ENCODE measurements at places on chromosomes 1 and 21.
A peak's percentile ranks its signal among the peaks of the same experiment; 100 is the strongest.

GRCh38 chr1:97209381-97209957 lies 487.9 kb downstream of the PTBP2 start:
- DNase-seq = no peak

DNA sequence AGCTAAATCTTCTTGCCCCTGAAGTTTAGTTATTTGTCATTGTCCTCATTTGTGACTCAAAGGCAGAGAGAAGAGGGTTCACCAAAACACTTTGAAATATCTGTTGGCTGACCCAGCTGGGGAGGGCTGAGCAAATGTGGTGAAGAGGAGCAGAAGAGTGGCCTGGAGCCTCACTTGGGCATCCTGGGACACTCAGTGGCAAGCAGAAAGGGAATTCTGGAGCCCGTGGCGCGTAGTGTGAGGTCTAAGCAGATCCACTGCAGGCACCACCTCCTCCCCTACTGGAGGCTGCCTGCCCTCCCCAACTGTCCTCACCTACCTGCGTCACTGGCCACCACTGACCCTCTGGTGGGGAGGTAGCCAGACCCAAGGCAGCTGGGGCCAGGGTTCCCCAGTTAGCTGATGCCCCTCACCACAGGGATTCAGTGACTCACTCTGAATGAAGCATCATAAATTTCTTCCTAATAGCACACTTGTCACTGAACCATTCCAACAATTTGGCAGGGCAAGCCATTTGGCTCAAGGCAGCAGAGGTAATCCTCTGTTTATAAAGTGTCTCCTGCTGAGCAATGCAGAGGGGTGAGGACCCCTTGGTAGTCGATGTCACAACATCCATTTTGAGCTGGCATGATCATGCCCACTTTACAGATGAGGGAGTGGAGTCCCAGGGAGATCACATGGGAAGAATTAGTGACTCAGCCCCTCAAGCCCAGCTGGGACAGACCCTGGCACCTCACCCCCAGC lies 80.3 kb downstream of the NENF start:
- DNase-seq = no peak

DNA sequence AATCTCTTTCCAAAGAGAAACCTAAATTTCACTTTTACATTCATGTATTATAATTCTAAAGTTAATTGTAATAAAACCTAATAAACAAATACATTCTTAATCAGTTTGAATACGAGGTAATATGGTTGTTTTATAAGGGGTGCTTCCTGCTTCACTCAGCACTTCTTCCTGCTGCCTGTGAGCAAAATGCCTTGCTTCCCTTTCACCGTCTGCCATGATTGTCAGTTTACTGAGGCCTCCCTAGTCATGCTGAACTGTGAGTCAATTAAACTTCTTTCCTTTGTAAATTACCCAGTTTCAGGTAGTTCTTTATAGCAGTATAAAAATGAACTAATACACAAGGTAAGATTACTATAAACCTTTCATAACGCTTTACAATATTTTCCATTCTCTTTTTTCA lies 491.1 kb upstream of the LRRC7 start:
- DNase-seq = no peak

- DNase-seq = no peak
Measured at GRCh38 chr1:230141021-230141648, 74.1 kb downstream of the GALNT2 start.

GRCh38 chr1:9593492-9594465 lies 5.1 kb downstream of the TMEM201 start:
- peak; percentile 22 for DNase-seq

DNA sequence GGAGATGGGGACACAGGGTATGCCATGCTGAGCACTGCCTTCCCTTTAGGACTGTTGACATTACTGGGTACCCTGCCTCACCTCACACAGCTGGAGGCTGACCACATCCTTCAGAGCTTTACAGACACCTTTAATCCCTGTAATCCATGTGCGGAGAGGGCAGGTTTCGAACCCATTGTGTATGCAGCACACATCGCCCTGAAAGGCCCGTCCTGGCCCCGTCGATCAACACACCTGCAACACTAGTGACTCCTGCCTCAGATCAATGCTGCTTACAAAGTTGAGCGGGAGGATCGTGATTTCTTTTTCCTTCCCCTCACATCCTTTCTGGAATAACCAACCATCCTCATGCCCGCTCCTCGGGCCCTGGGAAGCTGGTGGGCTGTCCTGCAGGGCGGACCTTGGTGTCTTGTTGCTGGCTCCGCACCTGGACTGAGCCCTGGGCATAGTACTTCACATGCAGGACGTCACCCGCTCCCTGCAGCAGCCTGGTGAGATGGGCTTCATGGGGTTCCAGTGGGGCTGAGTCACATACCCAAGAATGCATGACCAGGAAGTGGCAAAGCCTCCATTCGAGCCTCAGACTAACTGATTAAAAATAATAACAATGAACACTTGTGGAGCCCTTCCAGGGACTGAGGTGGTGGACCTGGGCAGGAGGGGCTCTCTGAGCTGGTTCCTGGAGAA lies 403.6 kb downstream of the PTPRU start:
- DNase-seq = no peak

DNA sequence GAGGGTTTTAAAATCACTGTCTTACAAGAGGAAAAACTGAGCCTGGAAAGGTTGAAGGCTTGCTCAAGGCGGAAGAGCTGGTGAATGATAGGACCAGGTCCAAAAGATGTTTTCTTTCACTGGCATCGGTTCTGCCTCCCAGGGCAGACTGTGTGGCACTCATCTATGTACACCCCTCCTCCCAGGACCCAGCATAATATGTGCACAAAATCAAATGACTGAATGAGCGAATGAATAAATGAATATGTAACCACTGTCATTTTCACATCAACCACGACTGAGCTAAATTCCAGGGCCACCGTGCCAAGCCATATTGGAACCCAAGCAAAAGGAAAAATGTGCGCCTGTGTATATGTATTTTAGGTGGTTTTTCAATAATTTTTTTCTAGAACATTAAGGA lies 99.3 kb upstream of the ZBTB40 start:
- DNase-seq = no peak

GRCh38 chr1:183328371-183328770 lies 89.8 kb downstream of the NMNAT2 start:
- no peak for DNase-seq

- no peak for DNase-seq
Measured at GRCh38 chr1:213864091-213864490, 123.7 kb upstream of the PROX1 start.

- DNase-seq = no peak
Measured at GRCh38 chr21:18340387-18340942, 63.1 kb downstream of the TMPRSS15 start.

- DNase-seq = no peak
Measured at GRCh38 chr1:104056786-104057185, 307.1 kb downstream of the AMY1C start.

GRCh38 chr1:240173836-240174235 lies 82.2 kb downstream of the FMN2 start:
- DNase-seq = no peak

- DNase-seq = no peak
Measured at GRCh38 chr1:45775794-45776193, 25.3 kb upstream of the IPP start.

DNA sequence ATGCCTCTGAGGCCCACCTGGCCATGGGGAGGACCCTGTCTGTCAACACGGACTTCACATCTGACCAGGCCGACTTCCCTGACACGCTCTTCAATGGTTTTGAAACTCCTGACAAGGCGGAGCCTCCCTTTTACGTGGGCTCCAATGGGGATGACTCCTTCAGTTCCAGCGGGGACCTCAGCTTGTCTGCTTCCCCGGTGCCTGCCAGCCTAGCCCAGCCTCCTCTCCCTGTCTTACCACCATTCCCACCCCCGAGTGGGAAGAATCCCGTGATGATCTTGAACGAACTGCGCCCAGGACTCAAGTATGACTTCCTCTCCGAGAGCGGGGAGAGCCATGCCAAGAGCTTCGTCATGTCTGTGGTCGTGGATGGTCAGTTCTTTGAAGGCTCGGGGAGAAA lies 101.8 kb downstream of the ADARB1 start:
- no peak for DNase-seq

DNA sequence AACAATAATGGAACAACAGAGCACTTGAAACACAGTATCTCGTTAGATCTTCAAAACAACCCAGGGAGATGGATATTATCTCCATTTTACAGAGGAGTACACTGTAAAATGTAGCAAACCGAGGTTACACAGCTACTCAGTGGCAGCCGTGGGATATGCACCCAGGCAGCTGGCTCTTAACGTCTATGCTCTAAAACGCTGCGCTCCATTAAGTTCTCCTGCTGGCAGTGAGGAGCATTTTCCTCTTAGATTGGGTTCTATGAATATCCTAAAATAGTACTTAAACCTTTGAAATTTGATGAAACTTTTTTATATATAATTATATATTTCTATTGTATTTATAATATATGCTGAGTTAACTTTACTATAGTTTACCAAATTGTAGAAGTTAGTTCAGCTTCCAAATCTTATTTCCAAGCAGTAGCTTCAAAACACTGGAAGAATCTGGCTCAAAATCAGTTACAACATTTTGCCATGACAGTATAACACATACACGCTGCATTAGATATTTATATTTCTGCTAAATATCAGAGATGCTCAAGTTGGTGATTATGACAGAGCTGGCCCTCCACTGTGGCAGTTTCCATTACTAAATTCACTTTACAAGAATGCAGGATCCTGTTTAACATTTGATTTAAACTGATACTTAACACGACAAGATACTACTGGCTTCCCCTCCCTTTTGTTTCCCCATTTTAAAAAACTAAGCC lies 49.5 kb downstream of the TGFBR3 start:
- DNase-seq = no peak

DNA sequence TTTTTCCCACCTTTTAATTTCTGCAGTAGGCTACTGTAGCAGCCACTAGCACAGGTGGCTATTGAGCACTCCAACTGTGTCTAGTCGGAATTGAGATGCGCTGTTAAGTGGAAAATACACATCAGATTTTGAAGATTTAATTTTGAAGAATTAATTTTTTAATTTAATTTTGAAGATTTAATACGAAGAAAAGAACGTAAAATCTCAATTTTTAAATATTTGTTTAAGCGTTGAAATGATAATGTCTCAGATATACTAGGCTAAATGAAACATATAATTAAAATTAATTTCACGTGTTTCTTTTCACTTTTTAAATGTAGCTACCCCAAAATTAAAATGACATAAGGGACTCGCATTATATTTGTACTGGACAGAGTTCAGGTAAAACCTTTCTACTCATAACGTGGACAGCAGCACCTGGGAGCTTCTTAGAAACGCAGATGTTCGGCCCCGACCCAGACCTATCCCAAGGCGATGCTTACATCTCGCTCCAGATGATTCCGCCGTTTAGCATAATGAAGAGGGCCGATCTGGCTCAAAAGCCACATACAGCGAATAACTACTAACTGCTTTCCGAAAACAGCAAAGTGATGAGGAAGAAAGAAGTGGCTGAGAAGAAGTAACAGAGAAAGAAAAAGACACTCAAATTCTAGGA lies 717 bp downstream of the CRYZL1 start:
- DNase-seq = no peak

GRCh38 chr1:78619803-78620579 lies at the start of gene IFI44L:
Gene IFI44L (plus strand): TSS chr1:78620448. CDS start chr1:78627916, 7,468 bp downstream.
- DNase-seq = peak; percentile 42

GRCh38 chr1:94852788-94853187 lies 32.6 kb downstream of the SLC44A3 start:
- DNase-seq = no peak

GRCh38 chr21:29481641-29482040 lies 182.9 kb downstream of the BACH1 start:
- no peak for DNase-seq

DNA sequence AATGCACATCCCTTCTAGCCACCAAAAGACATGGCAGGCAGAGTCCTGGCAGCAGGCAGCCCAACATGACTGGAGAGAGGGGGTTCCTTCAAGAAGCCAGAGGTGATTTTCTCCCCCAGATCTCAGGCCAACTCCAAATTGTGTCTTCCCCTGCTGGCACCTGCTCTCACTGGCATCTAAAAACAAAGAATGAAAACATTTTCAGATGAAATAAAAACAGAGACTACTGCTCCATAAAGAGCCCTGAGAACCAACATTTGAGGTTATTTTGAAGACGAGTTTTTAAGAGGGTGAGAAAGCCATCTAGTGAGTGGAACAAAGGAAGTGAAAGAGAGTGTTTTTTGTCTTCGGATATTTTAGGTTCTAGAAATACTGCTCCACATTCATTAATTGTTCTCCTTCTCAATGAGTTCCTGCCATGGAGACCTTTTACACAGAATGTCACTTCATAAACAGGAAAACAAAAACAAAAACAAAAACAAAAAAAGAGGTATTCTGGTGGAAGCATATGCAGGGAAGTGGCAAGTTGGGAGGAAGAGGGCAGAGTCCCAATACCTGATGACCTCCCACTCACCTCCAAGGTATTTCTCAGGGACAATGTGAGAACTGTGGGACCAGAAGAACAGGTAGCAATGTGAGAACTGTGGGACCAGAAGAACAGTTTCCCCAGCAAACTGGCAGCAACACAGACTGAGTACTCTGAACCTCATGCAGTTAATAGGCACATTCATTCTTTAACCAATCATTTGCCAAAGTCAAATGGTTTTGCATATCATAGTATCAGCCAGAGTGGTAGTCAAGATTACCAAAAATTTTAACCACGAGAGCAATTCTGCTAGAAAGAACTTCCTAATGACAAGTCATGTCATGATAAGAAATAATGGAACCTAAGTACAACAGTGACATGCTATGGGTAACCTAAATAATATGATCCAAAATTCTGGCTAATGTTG lies 50.0 kb downstream of the KIAA0319L start:
- no peak for DNase-seq

- no peak for DNase-seq
Measured at GRCh38 chr1:86713477-86713876, 9.1 kb downstream of the SH3GLB1 start.

DNA sequence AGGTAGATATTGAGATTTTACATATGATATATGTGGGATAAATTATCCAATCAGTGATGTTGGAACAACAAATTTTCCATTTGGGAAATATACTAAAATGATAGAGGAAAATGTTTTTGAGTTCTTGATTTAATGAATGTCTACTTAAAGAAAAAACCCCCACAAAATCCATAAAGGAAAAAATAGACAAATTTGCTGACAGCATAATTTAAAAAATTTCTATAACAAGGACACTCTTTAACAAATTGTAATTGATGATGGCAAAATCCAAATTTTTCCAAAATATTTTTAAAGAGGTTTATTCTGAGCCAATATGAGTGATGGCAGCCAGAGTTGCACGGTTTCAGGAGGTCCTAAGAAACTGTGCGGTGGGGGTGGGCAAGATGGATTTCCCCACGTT lies 51.9 kb upstream of the RHOU start:
- no peak for DNase-seq

Measured in stimulated activated CD4-positive, alpha-beta T cell treated with anti-CD3 and anti-CD28 coated beads, Interleukin-2, amount 100 ng/mL, for 48 hours (primary cell).